ENCODE measurements at places on chromosomes 6 and 20. TPM values are rescaled to one million over a fixed set of nuclear protein-coding genes. Genes with fewer than 3 reads are reported as not detected.

HCRTR2 gene
- not detected for total RNA-seq

KCNG1 gene
- 2.3 TPM for total RNA-seq

NHLRC1 gene
- 2.3 TPM for total RNA-seq

GATA5 gene
- total RNA-seq: not detected

SLC22A16 gene
- not detected for total RNA-seq

EYS gene
- 1.3 TPM for total RNA-seq

ADGRF4 gene
- total RNA-seq: 2.0 TPM

ECT2L gene
- not detected for total RNA-seq

ASIP gene
- not detected for total RNA-seq

KHDC1L gene
- total RNA-seq: not detected

LTV1 gene
- 17.2 TPM for total RNA-seq

CALHM5 gene
- total RNA-seq: 0.18 TPM

PAK5 gene
- total RNA-seq: not detected

EGFL8 gene
- total RNA-seq: 19.9 TPM

SLC52A3 gene
- total RNA-seq: 22.1 TPM

CRISP3 gene
- total RNA-seq: not detected

RAMACL gene
- 1.1 TPM for total RNA-seq

WDR46 gene
- 29.3 TPM for total RNA-seq

RWDD1 gene
- total RNA-seq: 29.5 TPM

OOEP gene
- total RNA-seq: not detected

MAP3K7 gene
- 15.6 TPM for total RNA-seq

ROS1 gene
- 1.7 TPM for total RNA-seq

GPX5 gene
- total RNA-seq: not detected

PNISR gene
- 72.9 TPM for total RNA-seq

XKR7 gene
- 0.06 TPM for total RNA-seq

FKBP1C gene
- 0.31 TPM for total RNA-seq

VPS52 gene
- 68.4 TPM for total RNA-seq

NR2E1 gene
- total RNA-seq: not detected

BPIFB1 gene
- total RNA-seq: not detected

DNMT3B gene
- total RNA-seq: 0.78 TPM

BPIFA3 gene
- not detected for total RNA-seq

LST1 gene
- 5.8 TPM for total RNA-seq

TAF11 gene
- 21.6 TPM for total RNA-seq

EXOC2 gene
- 17.6 TPM for total RNA-seq

BCKDHB gene
- 48.6 TPM for total RNA-seq

CDH4 gene
- total RNA-seq: 0.06 TPM

PCED1A gene
- total RNA-seq: 26.8 TPM
